ENCODE measurements at places on chromosomes 5 and 9.

GRCh38 chr5:161585798-161586197 is 39.3 kb upstream of the GABRB2 start:
- no peak for DNase-seq

GRCh38 chr9:120263836-120264235 is 316.1 kb downstream of the CDK5RAP2 start:
- DNase-seq: no peak

- DNase-seq: no peak
These were observed 48.1 kb downstream of the VAV2 start for GRCh38 chr9:133943781-133944745.

DNA sequence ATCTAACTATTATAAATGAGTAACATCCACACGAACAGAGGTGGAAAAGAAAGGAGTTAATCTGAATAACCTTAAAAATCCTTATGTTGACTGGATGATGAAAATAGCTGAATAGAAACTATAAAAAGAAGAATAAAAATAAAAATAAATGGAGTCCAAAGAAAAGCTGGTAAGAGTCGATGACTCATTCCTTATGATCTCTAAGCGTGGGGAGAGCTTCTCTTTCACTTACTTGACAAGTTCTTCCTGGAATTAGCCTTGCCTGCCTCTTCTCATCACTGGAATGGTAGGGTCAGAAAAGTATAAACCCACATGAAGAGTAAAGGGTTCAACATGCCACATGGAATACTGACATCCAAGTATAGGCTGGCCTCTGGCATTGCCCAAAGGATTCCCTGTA is 477.0 kb upstream of the RGMB start:
- no peak for DNase-seq

DNA sequence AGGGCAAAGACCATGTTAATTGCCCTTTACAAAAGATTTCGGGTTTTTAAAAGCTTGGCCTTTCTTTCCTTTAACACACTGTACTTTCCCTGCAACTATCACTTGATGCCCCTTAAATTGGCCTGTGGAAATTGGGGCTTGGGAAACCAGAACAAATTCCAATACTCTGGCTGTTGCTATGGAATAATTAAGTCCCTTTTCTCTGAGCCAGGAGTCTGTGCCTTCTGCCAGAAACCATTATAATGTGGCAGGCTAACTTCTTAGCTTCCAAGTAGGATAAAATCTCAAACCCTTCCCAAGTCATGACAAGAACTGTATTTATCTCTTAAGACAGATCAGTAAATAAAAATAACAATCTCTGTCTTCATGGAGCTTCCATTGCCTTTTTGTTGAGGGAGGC is 1.1 kb upstream of the SPINK1 start:
- no peak for DNase-seq

DNA sequence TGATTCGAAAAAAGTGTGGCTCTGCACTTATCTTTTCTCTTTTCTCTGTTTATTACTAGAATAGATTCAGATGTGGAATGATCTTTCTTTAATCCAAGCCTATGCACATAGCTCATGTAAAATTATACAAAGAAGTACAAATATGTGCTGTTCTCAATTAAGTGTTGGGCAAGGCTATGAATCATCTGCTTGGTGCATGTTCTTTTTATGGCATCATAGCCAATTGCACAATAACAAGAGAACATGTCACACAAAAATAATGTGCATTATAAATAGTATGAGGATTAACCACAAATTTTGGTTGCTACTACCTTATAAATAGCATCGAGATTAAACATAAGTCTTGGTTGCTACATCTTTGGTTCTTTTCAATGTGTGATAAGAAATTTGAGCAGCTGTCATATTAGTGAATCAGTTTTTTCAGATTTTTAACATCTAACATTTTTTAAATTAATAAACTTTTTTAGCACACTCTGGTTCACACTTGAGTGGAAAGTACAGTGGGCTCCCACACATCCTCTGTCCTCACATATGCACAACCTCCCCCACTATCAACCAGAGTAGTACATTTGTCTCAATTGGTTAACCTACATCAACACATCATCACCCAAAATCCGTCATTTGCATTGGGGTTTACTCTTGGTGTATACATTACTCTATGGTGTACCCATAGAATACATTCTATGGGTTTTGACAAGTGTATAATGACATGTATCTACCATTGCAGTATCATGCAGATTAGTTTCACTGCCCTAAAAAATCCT is 6.8 kb upstream of the RECK start:
- DNase-seq: no peak

- no peak for DNase-seq
These were observed 217.3 kb downstream of the LRRC70 start for GRCh38 chr5:62795926-62796325.

- no peak for DNase-seq
These were observed 23.3 kb downstream of the CLPTM1L start for GRCh38 chr5:1321576-1321975.

- no peak for DNase-seq
These were observed 59.4 kb upstream of the BASP1 start for GRCh38 chr5:17157916-17158529.

Measured in T-helper 9 cell (primary cell).